Right ventricle myocardium superior (tissue), 1 donor: ENCODE measurements at places on chromosomes 6 and 20. TPM values are rescaled to one million over a fixed set of nuclear protein-coding genes. Genes with fewer than 3 reads are reported as not detected.

Gene STMND1
- total RNA-seq = not detected

DNA sequence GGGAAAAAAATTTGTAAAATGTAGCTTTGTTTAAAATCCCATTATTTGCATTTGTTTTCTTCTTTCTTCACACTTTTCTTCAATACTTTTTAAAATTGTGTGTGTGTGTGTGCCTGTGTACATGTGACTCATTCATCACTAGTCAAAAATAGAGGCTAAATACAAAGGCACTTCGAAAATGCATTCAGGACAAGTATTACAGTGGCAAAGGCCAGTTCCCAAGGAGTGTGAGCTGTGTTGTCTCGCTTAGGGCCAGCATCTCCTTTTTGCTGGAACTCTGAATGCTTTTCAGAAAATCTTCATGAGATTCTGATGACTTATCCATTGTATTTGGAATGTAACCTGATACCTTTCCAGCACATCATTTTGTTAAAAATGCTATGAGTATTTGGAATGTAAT lies 288.5 kb upstream of the CNR1 start:
- DNase-seq = no peak

DNA sequence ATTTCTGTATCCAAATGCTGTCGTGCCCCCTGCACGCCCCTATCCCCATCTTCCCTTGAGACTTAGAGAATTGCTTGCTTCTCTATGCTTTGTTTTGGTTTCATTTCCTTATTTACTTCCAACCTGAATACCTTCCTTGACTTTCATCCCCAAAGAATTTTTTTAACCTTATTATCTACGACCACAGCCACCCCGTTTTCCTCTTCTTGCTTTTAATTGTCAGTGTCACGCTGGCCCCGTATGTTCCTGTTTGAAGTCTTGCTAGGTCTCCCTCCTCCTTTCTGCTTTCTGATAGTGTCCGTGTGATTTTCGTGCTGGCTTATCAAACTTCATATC lies 40.1 kb downstream of the RNF217 start:
- no peak for DNase-seq

- no peak for DNase-seq
Measured at GRCh38 chr6:18389479-18389878, 2.3 kb downstream of the RNF144B start.

GRCh38 chr6:71997341-71997740 lies 111.0 kb downstream of the RIMS1 start:
- no peak for DNase-seq

DNA sequence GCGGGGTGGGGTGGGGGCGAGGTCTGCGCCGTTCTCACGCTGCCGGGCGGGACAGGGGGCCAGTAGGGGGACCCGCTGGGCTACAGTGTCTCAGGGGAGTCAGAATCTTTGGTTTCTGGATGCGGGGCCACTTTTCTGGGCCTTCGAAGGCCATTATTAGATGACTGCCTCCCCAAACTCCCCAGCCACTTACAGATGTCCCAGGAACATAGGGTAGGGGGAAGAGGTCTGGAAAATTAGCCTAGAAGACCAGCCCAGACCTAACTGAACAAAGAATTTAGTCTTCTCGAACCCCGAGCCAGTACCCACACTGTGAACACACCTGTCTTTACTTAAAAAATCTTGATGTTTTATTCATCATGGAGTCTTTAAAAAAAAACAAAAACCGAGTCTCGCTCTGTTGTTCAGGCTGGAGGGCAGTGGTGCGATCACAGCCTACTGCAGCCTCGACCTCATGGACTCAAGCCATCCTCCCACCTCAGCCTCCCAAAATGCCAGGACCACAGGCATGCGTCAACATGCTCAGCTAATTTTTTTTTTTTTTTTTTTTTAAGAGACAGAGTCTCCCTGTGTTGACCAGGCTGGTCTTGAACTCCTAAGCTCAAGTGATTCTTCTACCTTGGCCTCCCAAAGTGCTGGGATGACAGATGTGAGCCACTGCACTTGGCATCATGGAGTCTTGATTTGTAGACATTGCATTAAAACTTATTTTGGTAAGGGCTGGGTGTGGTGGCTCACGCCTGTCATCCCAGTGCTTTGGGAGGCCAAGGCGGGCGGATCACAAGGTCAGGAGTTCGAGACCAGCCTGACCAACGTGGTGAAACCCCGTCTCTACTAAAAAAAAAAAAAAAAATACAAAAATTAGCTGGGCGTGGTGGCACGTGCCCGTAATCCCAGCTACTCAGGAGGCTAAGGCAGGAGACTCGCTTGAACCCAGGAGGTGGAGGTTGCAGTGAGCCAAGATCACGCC lies 3.3 kb upstream of the SLC29A1 start:
- DNase-seq = no peak

- no peak for DNase-seq
Measured at GRCh38 chr20:14148042-14148441, 152.7 kb downstream of the MACROD2 start.
